Activated CD8-positive, alpha-beta memory T cell treated with anti-CD3 and anti-CD28 coated beads for 48 hours (primary cell): ENCODE measurements at places on chromosomes 4 and X.

DNA sequence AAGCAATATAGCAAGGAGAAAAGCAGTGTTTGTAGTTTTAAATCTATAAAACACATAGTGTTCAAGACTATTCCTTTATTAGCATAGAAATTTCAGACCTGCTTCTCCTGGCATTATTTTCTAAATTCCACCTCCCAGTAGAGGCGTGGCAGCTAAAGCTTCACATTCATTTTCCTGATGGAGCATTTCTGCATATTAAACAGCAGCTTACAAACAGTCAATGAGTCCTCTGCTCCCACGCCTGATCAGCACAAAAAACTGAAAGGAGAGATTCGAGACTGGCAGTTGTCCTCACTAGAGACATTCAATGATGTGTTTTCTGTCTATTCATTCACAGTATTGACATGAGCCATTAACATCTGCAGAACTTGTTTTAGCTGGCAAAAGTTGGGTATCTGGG, 61.4 kb downstream of the SHISA3 start:
- DNase-seq, result no peak

GRCh38 chrX:142040906-142041305, 137.2 kb downstream of the MAGEC1 start:
- DNase-seq, result no peak

- no peak for DNase-seq
Measured at GRCh38 chrX:125203737-125204578, 115.7 kb upstream of the TEX13C start.

- DNase-seq, result no peak
Measured at GRCh38 chr4:56200275-56200674, 187.0 kb downstream of the AASDH start.

- DNase-seq, result no peak
Measured at GRCh38 chrX:134236626-134237614, at the start of gene CCDC160. CCDC160 (plus strand) TSS chrX:134237182; CDS start chrX:134244801, 7,619 bp downstream.

GRCh38 chr4:25914670-25915352, 791 bp downstream of the SMIM20 start:
- no peak for DNase-seq

- DNase-seq, result no peak
Measured at GRCh38 chr4:24262084-24262483, 322.3 kb downstream of the DHX15 start.

- DNase-seq, result no peak
Measured at GRCh38 chrX:150454083-150454482, 91.0 kb downstream of the MAMLD1 start.

GRCh38 chrX:46597208-46597607, 23.6 kb downstream of the CHST7 start:
- no peak for DNase-seq

DNA sequence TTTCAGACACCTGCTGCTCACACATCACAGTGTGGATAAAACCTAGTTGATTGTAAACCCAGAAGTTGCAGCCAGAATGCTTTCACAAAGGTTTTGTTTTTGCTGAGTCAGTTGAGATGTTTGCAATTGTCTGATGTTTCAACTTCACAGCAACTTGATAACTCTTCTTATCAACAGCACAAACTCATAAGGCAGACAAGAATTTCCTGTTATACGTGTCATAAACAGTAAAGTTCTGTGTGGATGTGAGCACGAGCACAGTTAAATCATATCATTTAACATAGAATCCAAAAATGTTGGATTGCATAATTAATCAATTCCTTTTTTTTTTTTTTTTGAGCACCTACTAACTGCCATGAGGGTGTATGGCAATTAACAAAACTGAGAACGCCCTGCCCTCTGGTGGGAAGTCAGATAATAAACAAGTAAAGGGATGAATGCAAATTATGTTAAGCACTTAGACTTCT, 512.2 kb downstream of the PDHA2 start:
- no peak for DNase-seq

DNA sequence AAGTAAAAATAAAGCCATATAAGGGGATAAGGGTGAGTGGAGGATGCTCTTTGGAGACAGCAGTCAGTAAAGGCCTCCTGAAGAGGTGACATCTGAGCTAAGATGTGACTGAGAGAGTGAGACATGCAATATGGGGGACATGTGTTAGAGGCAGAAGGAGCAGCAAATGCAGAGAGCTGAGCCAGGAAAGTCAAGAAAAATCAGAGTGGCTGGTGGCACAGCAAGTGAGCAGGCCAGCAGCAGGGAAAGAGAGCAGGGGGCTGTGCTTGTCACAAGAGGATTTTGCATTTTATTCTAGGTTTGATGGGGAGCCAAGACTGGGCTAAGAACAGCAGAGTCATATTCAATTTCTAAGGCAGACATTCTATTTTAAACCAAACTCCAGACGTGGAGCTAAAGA, 394.5 kb downstream of the KCNIP4 start:
- no peak for DNase-seq

GRCh38 chr4:26420438-26420837, 69.8 kb downstream of the CCKAR start:
- DNase-seq, result no peak

GRCh38 chr4:22674700-22675099, 18.0 kb upstream of the GBA3 start:
- DNase-seq, result no peak

GRCh38 chr4:122746485-122746965, 14.0 kb downstream of the BBS12 start:
- no peak for DNase-seq
